Upper lobe of right lung (tissue), 1 donor: ENCODE measurements at places on chromosomes 16 and 17.

- DNase-seq = no peak
Observed at GRCh38 chr17:27572665-27573064, 58.3 kb upstream of the LGALS9 start.

- DNase-seq = peak; percentile 77
Observed at GRCh38 chr17:2083613-2084035, 28.7 kb downstream of the HIC1 start.

GRCh38 chr16:50614955-50615724, 66.0 kb downstream of the SNX20 start:
- no peak for DNase-seq

DNA sequence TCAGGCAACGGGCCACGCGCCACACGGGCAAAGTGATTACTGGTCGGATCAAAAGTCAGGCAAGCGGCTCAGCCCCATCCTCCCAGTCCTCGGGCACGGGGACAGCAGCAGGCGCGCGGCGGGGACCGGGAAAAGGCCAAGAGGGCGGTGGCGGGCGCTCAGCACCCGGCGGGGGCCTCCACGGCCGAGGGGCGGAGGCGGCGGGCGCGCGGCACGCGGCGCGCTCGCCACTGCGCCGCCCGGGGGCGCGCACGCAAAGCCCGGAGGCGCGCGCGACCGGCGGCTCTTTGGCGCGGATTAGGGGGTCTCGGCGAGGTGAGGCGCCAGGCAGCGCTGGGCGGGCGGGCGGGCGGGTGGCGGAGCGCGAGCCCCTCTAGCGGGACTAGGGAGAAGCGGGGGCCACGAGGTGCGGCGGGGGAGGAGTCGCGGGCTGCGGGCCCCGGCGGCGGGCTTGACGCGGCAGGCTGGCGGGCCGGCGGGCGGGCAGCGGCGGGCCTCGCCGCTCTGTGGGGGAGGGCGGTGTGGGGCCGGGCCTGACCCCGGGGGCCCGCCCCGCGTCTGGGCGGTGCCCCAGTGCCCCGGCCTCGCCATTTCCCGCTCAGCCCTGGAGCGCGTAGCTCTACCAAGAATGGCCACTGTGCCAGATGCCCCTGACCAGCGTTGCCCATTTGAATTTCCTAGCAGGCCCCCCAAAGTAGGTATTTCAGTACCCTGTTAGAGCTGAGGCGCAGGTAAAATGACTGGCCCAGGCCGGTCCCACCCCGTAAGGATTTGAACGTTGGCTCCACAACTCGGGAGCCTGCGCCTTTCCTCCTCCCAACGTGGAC, at the start of the genes ACACA and TADA2A:
Gene ACACA (minus strand): TSS at position 202 of the 827 bp plus-strand sequence. CDS start 537 bp downstream, outside the sequence.
Gene TADA2A (plus strand): TSS at position 252 of the 827 bp plus-strand sequence. CDS start 4,480 bp downstream, outside the sequence.
- peak; percentile 93 for DNase-seq

- peak; percentile 36 for DNase-seq
Observed at GRCh38 chr16:56349711-56350161, 75.6 kb downstream of the AMFR start.

- peak; percentile 69 for DNase-seq
Observed at GRCh38 chr16:10577305-10578202, 2.8 kb downstream of the EMP2 start.

DNA sequence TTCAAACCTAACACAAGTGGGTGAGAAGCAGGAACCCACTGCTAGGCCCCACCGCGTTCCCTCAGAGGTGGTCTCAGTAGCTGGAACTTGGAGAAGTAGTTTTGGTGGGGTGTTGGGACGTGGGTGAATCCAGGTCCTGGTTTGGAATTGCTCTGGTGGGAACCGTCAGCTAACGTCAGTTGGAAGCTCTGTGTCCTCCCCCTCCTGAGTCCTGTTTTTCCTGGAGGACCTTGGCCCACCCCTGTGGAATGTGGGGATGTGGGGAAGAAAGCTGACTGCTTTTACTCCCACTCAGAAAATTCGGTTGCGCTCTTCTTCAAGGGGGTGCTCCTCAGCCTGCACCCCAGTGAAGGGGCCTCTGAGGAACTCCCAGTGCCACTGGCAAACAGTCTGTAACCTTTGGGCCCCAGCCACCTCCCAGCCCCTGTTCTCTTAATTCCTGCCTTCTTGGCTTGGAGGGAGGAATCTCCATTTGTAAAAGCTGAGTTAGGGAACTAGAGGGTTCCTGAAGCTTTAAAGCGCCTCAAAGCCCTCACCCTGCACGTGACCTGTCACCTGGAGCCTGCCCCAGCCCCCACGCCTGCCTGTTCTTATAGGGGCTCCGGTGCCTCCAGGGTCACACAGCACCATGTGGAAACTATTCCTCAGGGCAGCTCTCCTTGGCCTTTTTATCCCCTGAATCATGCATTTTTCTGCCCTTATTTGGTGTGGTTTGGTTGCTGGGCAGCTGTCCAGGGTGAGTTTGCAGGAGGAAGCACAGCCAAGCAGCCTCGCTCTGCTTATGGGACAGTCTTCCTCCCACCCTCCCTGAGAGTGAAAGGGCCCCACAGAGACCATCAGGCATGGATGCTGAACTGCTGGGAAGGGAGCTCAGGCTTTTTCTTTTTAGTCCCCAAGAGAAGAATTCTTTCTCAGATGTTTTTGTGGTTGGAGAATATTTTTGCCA, 16.2 kb upstream of the NAGLU start:
- peak; percentile 77 for DNase-seq

- DNase-seq = no peak
Observed at GRCh38 chr17:49889500-49889899, 41.6 kb upstream of the TAC4 start.

GRCh38 chr16:12315330-12316136, 339.0 kb downstream of the SNX29 start:
- DNase-seq = no peak

GRCh38 chr17:75010683-75011400, 1.6 kb upstream of the MRPL58 start:
- no peak for DNase-seq

DNA sequence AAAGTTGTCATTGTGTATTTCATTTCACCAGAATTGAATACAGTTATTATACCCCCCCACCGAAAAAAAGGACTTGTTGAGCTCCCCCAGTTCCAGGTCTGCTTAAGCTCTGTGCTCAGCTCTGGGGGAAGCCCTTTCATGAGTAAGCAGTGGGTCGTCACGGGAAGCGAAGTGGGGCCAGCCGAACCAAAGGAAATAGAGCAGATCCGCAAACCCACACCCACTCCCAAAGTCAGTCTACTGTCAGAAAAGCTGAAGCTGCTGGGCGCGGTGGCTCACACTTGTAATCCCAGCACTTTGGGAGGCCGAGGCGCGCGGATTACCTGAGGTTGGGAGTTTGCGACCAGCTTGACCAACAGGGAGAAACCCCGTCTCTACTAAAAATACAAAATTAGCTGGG, 50.1 kb downstream of the PECAM1 start:
- DNase-seq = no peak

- DNase-seq = peak; percentile 22
Observed at GRCh38 chr16:89338863-89339262, 121.4 kb downstream of the ZNF778 start.

- DNase-seq = no peak
Observed at GRCh38 chr16:12387786-12388185, 411.3 kb downstream of the SNX29 start.

DNA sequence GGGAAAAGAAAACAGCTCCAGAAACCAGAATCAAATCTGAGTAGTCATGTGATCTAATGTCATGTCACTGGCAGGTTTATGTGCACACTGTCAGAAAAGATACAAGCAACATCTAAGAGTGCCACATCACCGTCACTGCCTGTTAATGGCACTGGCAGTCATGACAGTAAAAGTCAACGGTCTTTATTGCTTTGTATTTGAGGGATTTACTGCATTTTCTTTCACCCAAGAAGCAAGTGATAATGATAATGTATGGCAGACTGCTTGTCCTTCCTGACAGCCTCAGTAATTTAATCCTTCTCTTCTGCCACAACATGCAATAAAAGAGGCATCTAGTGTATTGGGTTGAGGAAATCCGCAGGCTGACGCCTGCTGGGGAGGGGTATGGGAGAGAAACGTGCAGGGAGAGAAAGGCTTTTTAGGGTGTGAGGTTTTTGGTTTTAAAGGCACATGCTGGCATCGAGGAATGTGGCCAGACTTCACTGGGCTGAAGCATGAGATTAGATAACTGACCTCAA, 92.4 kb downstream of the RPGRIP1L start:
- no peak for DNase-seq

GRCh38 chr17:64411999-64412771, 21.5 kb upstream of the PECAM1 start:
- DNase-seq = peak; percentile 84

- DNase-seq = no peak
Observed at GRCh38 chr17:34259146-34259545, 4.1 kb downstream of the CCL2 start.

DNA sequence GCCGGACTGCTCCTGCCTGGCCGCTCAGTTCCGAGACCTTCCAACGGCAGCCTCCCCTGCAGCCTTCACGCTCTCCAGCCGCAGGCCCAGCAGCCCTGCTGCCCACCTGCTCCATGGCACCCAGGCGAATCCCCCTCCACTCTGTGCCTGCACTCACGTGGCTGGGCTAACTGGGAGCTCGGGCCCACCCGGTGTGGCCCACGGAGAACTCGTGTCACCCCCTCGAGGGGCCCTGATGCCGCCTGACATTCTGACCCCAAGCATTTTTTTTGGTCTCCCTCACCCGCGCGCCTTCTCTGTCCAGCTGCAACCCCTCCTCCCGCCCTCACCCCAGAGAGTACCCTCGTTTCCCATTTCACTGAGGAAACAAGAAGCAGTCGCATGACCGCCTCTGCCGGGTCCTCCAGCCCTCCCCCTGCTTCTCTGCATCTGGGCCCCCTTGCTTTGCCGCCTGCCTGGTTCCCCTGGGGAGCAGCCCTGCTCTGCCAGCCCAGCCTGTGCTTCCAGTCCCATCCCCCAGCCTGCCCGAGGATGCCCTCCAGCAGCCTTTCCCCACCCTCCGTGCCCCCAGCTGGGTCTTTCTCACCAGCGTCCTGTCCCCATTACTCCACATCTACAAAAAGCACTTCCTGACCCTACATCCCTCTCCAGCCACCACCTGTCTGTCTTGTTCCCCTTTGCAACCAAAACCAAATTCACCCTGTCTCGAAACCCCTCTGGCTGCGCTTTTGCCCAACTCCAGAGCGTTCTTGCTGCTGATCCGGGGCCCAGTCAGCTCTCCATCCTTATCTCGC, 146.4 kb upstream of the CHMP6 start:
- DNase-seq = peak; percentile 53

- no peak for DNase-seq
Observed at GRCh38 chr16:56807011-56807675, 57.9 kb upstream of the SLC12A3 start.

- no peak for DNase-seq
Observed at GRCh38 chr17:73419881-73420280, 108.1 kb upstream of the CDC42EP4 start.

- no peak for DNase-seq
Observed at GRCh38 chr17:61556224-61557188, 34.5 kb downstream of the NACA2 start.

GRCh38 chr16:57795431-57795878, 6.8 kb downstream of the KIFC3 start:
- DNase-seq = no peak

GRCh38 chr16:10579965-10580882, at the start of gene EMP2:
Gene EMP2, minus strand, starts transcription at chr16:10580598. Its CDS starts 32,981 bp downstream, at chr16:10547617.
- peak; percentile 93 for DNase-seq

DNA sequence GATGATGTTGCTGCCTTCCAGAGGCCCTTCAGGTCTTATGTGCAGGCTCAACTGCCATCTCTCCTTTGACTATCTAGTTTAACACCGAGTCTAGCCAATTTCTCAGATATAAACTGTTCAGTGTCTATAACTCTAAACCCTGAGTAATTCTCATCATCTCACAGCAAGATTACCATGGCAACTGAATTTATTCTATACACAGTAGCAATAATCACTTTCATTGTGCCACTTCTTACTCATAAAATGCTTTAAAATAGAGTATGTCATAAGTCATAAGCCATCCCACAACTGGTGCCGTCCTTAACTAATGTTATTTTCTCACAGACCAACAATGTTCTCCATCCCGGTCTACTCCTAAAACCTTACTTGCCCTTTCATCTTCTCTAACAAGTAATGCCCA, 45.0 kb downstream of the SYNRG start:
- no peak for DNase-seq

GRCh38 chr16:84659656-84660300, 11.5 kb downstream of the KLHL36 start:
- no peak for DNase-seq

DNA sequence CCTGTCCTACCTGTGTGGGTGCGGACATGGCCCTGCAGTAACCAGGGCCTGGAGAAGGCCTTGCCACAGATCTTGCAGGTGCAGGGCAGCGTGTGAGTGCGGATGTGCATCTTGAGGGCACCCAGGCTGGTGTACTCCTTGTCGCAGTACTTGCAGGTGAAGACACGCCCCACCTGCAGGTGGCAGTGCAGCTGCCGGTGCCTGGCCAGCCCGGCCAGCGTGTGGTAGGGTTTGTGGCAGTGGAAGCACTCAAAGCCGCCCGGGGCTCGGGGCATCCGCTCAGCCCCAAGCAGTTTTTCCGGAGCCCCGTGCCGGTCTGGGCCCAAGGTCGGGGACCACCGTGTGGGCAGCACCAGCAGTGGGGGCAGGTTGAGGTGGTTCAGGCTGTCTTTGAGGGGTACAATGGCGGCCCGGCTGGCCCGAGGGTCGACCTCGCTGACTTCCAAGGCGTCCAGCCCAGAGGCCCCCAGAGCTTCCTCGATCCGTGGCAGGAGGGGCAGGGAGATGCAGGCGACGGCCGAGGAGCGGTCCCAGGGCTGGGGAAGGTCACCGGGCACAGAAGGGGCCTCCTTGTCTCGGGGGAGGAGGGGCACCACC, 5.1 kb downstream of the SNAI3 start:
- no peak for DNase-seq

DNA sequence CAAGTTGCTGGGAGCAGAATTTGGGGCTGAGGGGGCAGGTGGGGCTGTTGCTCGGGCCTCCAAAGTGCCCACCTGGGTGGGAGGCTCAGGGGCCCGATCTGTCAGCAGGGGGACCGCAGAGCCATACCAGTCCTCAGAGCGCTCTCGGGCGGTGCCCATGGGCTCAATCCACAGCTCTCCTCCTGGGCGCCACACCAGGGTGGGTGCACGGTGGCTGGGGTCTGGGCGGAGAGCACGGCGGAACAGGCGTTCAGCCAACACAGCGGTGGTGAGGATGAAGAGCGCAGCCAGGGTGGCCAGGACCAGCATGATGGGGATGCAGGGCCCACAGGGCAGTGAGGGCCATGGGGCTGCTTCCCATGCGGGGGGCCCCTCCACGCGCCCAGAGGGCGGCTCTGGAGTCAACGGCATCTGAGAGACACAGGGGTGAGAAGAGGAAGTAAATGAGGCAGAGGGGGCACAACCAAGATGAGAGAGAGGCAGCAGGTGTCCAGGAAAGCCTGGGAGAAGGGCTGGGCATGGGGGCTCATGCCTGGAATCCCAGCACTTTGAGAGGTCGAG, 1.2 kb downstream of the C16orf54 start:
- no peak for DNase-seq

GRCh38 chr16:21598206-21598605, 1.2 kb upstream of the METTL9 start:
- DNase-seq = no peak

DNA sequence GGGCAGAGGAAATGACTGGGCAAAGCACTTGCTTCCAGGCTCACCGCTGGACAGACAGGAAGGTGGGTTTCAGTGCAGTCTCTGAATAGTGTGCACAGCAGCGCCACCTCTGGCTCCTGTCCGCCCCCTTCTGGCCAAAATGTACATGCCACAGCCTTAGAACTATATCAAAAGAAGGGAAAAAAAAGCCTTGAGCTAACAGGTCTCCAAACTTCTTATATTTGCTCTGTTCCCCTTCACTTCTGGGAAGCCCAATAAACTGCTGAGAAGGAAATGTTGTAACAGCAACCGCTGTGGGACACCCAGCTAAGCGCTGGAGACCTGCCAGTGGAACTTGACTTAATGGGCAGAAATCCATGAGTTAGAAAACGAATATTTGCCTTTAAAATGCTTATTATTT, 17.5 kb downstream of the COG7 start:
- DNase-seq = peak; percentile 83

- DNase-seq = no peak
Observed at GRCh38 chr16:73912281-73912680, 384.3 kb upstream of the PSMD7 start.
